ENCODE measurements at places on chromosomes 2 and 18.
A peak's percentile ranks its signal among the peaks of the same experiment; 100 is the strongest.

GRCh38 chr2:105297216-105297615, 32.3 kb downstream of the TGFBRAP1 start:
- DNase-seq, result no peak

DNA sequence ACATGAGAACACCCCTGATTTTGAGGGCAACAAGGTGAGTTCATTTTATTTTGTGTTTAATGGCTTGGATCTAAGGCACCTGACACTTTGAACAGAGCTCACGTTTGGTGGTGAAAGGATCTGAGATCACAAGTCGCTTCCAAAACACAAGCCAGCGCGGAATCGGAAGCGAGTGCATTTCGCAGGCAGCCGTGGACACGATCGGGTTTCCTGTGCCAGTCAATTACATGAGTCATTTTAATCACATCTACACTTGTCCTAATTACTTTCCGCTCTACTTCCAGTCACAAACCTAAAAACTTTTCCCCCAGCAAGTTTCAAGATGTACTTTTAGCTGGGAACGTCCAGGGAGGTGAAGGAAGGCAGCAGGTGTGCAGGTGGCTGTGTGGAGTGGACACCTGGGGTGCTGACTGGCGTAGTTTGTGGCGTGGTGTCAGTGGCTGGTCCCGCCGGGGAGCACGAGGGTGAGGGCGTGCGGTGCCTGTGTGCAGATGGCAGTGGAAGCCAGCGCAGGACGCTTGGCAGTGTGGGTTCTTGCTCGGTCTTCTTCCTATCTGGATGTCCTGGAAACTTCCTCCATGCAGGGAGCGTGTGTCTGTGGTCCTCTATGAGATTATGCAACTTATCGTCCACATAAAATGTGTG, 75.6 kb downstream of the DCDC2C start:
- DNase-seq, result no peak

DNA sequence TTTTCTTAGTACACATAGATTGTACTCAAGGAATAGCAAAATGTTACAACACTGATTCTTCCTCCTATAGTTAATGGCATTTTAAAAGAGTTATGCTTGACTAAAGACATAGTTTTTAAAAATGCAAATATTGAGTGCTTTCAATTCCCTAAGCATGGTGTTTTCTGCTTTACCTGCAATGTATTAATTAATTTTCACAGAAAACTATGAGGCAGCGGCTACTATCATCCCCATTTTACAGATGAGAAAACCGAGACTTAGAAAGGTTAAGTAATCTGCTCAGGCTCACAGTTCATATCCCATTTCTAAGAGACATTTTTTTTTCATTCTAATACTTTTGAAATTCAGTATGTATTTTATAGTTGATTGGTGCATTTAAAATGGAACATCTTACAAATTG, 38.0 kb downstream of the BMP10 start:
- DNase-seq, result no peak

GRCh38 chr2:130374587-130375290, 18.9 kb downstream of the PTPN18 start:
- no peak for DNase-seq

DNA sequence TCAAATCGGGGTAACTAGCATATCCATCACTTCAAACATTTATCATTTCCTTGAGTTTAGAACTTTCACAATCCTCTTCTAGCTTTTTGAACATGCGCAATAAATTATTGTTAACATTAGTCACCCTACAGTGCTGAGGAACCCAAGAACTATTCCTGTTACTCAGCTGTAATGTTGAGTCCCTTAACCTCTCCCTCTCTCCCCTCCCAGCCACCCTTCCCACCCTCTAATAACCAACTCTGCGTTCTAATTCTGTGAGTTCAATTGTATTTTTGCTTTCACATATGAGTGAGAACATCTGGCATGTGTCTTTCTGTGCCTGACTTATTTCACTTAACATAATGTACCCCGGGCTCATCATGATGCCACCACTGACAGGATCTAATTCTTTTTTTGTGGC, 78.6 kb upstream of the RANBP2 start:
- DNase-seq, result peak; percentile 63

- DNase-seq, result no peak
Observed at GRCh38 chr2:189866296-189866695, 82.0 kb downstream of the PMS1 start.

DNA sequence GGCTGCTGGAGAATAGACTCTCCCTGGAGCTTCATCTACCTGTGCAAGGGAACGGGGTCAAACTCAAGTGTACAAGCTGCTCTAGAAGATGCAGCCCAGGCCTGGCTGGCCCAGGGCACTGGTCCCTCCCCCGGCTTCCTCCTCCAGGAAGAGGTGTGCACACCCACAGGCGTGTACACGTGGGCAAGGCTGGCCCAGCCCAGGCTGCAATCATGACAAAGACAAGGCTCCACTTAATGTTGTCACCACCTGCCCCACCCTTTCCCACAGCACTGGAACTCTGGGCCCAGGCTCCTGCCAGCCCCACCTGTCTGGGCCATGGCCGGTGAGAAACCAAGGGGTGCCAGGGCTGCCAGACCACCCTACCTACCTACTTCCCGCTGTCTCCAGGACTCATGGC, 29.6 kb upstream of the ALPP start:
- no peak for DNase-seq

DNA sequence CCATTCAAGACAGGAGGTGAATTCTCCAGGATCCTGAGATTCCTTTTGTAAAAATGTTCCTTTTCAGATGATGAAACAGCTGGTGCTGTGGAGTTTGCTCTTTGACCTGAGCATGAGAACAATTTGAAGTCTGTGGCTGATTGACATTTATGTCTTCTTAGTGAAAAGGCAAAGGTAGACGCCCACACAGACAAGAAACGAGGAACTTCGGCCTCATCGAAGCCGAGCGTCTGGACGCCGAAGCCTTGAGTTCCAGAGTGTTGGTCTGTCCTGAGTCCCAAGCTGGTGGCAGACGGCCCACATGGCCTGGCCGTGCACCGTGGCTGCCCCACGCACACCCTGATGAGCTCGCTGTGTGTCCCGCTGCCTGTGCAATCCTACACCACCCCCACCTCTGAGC, 20.7 kb upstream of the SNTG2 start:
- DNase-seq, result no peak

GRCh38 chr2:199734011-199734410, 117.0 kb downstream of the FTCDNL1 start:
- DNase-seq, result no peak

GRCh38 chr2:64831134-64831976, 157.8 kb upstream of the SLC1A4 start:
- DNase-seq, result peak; percentile 90

DNA sequence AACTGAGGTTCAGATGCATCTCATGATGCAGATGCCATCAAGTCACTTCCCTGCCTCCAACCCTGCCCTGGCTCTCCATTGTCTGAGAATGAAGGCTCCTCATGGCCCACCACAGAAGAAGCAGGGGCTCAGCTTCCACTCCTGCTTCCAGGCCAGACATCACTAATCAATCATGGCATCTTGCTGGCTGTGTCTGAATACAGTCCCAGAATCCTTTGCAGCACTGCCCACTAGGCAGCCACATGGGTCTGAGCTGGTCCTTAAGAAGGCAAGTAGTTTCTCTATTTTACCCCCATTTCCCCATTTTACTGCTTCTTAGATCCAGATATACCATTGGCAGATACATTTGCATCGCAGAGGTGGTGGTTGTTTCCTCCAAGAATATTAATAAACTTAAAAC, 7.3 kb downstream of the ASPRV1 start:
- no peak for DNase-seq

DNA sequence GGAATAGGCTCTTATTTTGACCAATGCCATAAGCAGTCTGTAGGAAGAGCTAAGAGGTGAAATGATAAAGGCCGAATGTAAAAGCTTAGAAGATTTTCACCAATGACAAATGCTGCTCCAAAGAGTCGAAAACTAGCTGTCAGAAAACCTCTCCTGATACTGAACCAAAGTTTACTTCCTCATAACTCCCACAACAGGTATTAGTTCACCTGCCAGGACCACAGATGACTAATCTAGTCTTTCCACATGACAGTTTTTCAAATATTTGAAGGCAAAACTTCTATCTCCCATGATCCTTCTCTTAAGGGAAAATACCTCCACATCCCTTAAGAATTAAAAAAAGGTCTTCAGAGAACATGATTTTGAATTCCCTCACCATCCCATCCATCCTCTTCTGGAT, 473.2 kb upstream of the SPHKAP start:
- DNase-seq, result no peak

GRCh38 chr2:151553-152334, 105.4 kb upstream of the FAM110C start:
- DNase-seq, result no peak

GRCh38 chr18:52394602-52395001, 54.6 kb downstream of the DCC start:
- no peak for DNase-seq

GRCh38 chr2:59184276-59185020, 943.3 kb upstream of the FANCL start:
- DNase-seq, result no peak

GRCh38 chr2:221205103-221205673, 366.9 kb downstream of the EPHA4 start:
- no peak for DNase-seq

- no peak for DNase-seq
Observed at GRCh38 chr2:20913491-20913890, 90.6 kb upstream of the LDAH start.

- peak; percentile 40 for DNase-seq
Observed at GRCh38 chr2:54572262-54572635, 116.1 kb downstream of the SPTBN1 start.

- DNase-seq, result no peak
Observed at GRCh38 chr2:202090530-202090929, 17.5 kb downstream of the KIAA2012 start.

DNA sequence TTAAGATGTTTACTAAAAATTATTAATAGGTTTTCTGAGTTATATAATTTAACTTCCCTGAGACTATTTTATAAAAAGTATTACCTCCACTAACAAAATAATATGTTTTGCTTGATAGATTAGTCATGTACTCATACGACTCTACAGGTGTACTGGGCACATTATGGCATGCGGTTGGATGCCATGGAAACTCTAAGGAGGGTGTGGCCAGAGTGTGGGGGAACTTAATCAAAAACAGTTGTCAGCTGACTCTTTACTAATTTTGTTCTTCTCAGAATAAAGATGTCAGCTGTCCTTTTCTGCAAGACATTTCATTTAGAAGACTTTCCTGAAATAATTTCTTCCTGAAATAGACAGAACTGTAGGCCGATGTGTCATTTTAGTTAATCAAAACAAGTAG, 228.3 kb upstream of the SIX3 start:
- no peak for DNase-seq

DNA sequence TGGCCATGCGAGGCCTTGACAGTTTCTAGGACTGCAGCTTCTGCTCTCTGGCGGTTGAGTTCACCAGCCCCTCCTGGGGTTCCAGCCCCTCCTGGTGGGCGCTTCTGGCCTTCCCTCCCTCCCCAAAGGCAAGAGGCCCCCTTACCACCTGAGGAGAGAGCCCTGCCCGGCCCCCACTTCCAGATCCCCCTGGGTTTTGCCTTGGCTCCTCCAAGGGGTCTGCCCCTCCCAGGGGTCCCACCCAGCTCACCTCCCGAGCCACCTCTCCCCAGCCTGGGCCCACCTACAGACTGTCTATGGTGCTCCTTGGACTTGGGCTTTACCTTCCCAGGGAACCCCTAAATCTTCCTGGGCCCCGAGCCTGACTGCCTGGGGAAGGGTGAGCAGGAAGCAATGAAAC, 264.5 kb downstream of the ATAD2B start:
- no peak for DNase-seq

- no peak for DNase-seq
Observed at GRCh38 chr2:190199109-190199508, 120.5 kb downstream of the HIBCH start.

DNA sequence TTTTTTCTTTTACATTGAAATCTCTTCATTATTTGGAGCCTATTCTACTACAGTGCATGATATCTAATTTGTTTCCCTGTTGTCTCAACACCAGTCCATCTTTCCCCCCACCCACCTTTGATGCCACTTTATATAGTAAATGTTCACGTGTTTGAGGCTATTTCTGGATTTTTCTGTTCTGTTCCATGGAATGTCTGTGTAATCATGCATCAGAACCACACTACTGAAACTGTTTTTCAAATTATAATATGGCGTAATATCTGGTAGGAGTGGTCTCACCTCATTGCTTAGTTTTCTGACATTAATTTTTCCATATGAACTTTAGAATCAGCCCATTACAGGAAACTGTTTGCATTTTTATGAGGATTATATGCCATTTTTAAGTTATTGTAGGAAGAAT, 19.1 kb upstream of the NARS1 start:
- DNase-seq, result no peak
